ENCODE measurements at places on chromosomes 1 and 21.

DNA sequence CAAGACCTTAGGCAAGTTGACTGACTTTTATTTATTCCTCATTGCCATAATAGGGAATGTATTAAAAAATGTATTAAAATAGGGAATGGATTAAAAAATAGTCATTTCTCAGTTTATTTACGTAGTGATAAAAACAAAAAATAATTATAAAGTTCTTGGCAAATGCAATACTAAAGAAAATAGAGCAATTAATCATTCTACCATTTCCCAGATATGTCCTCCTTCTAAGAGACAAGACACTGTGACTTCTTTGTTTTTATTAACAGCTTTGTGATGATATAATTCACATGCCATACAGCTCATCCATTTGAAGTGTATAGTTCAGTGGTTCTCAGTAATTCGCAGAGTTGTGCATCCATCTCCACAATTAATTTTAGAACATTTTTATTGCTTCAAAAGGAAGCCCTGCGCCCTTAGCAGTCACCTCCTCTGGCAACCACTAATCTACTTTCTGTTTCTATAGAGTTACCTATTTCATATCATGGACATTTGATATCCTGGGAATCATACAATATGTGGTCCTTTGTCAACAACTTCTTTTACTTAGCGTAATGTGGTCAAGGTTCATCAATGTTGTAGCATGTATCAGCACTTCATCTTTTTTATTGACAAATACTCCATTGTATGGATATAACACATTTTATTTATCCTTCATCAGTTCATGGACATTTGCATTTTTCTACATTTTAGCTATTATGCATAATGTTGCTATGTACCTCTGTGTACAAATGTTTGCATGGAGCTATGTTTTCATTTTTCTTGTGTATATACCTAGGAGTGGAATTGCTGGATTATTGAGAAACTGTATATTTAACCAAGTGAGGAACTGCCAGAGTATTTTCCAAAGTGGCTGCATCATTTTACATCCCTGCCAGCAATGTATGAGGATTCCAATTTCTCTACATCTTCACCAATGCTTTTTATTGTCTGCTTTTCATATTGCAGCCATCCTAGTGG is 5.6 kb downstream of the TBX19 start:
- DNase-seq, result no peak

GRCh38 chr1:107138767-107139445 is 1.9 kb upstream of the NTNG1 start:
- no peak for DNase-seq

DNA sequence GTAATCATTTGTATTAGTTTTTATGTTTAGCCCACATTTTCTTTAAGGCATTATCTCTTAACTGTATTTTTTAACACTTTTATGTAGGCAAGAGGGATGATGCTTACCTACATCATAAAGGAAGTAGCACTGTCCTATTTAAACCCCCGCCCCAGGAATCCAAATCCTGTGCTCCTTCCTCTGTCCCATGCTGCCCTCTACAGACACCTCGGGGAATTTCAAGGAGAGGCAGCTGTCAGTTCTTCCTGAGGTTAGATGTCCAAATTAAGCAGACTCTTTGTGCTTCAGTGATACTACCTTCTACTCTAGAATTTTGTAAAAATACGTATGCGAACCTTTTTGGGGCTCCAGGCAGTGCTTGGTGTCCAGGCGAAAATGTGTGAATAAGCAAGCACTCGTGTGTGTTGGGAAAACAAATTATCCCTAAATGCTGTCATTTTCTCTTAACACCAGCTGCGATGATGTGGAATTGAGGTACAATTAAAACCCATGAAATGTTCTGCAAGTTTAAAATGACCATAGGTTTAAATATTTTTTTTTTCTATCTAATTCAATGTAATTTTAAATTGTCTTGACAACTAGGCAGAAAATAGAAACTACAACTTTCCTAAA is 19.2 kb downstream of the CRCT1 start:
- no peak for DNase-seq

- no peak for DNase-seq
These were observed 19.0 kb downstream of the FAM163A start for GRCh38 chr1:179761846-179762640.

- no peak for DNase-seq
These were observed 645.5 kb downstream of the ADGRL2 start for GRCh38 chr1:82446236-82446635.
